ENCODE measurements at places on chromosomes 1 and 21.

GRCh38 chr1:3080053-3080955, 11.3 kb downstream of the PRDM16 start:
- H3K27me3 ChIP-seq: no peaks in the 10 kb centered on the region
- DNase-seq: no peak
- H3K4me3 ChIP-seq: no peak overlapping the region
- no peaks in the 10 kb centered on the region for H3K4me1 ChIP-seq
- no peak overlapping the region for H3K27ac ChIP-seq
- no peaks in the 10 kb centered on the region for H3K36me3 ChIP-seq

DNA sequence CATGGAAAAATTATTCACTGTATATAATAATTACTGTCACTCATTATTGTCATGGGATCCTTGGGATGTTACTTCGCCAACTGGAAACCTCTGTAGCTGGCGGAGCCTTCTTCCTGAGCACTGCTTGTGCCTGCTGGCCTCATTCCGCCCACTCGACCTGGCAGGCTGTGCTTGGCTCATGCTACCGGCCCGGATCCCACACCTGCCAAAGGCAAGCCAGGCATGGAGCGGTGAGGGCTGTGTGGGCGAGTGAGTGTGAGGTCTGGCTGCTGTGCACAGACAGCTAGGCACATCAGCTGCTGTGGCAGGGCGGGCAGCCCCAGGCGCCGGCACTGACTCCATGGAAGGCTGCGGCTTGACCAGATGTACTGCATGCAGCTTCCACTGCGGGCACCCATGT, 78.4 kb downstream of the DISP1 start:
- H3K36me3 ChIP-seq: no peaks in the 10 kb centered on the region
- H3K27ac ChIP-seq: no peak overlapping the region
- no peak for DNase-seq
- peaks cover 2% of the 10 kb centered on the region for H3K4me1 ChIP-seq

GRCh38 chr1:225845571-225846259, 35.8 kb downstream of the EPHX1 start:
- no peaks in the 10 kb centered on the region for H3K4me1 ChIP-seq
- H3K36me3 ChIP-seq: peaks cover 11% of the 10 kb centered on the region
- H3K27ac ChIP-seq: no peak overlapping the region

DNA sequence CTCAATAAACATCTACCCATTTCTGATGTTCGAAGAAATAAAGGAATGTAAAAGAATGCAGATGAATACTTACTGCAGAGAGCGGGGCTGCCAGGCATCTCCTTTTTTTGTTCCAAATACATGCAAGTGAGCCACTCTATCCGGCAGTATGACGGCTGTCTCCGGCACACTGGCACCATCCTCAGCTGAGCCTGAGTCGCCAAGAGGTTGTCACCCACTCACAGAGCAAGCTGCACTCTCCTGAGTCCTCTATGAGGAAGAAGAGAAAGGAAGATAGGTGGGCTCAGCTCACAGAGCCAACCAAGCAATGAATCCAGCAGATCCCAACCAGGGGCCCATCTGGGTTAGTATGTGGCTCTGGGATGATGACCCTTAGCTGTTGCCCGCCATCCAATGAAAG, 65.3 kb downstream of the CD46 start:
- no peaks in the 10 kb centered on the region for H3K4me1 ChIP-seq
- no peak overlapping the region for H3K27ac ChIP-seq
- H3K36me3 ChIP-seq: no peaks in the 10 kb centered on the region

- no peak for DNase-seq
- H3K27ac ChIP-seq: no peak overlapping the region
- H3K4me1 ChIP-seq: no peaks in the 10 kb centered on the region
- H3K36me3 ChIP-seq: no peaks in the 10 kb centered on the region
- H3K4me3 ChIP-seq: no peak overlapping the region
- no peaks in the 10 kb centered on the region for H3K27me3 ChIP-seq
Measured at GRCh38 chr1:81733480-81733879, 67.3 kb upstream of the ADGRL2 start.

DNA sequence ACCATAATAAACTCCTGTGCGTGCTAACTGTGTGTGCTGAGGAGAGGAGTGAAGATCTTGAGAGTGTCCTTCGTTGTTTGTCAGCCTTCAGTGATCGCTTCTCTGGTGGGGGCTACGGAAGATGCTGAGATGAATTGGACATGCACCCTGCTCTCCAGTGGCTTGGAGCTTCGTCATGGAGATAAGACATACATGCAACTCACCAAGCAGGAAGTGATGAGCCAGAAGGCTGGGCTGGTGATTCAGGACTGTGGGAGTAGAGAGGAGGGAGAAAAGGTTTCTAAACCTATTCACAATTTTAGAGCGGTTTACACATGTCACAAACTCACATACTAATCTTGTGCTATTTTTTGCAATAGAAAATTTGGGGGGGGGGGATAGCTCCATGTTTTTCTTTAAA, 128.9 kb upstream of the ADAR start:
- H3K27ac ChIP-seq: no peak overlapping the region
- H3K4me1 ChIP-seq: no peaks in the 10 kb centered on the region
- no peaks in the 10 kb centered on the region for H3K27me3 ChIP-seq
- no peak overlapping the region for H3K4me3 ChIP-seq
- DNase-seq: no peak

Data from mesendoderm (in vitro differentiated cells).